ENCODE measurements at places on chromosomes 13 and 19.

- DNase-seq, result no peak
These were observed 119.8 kb downstream of the MIPEP start for GRCh38 chr13:23769401-23769800.

DNA sequence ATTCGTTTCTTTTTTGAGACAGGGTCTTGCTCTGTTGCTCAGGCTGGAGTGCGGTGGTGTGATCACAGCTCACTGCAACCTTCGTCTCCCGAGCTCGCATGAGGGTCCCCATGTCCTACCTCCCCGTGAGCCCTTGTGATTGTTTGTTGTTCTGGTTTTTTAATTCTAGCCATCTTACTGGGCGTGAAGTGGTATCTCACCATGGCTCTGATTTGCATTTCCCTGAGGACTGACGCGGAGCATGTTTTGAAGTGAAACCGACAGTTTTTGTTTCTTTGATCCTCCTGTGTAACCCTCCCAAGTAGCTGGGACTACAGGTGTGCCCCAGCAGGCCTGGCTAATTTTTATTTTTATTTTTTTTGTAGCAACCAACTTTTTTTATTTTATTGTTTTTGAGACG, 21.7 kb downstream of the GNG7 start:
- no peak for DNase-seq

GRCh38 chr19:17889609-17890214, 18.0 kb downstream of the SLC5A5 start:
- no peak for DNase-seq

- DNase-seq, result no peak
These were observed 147.3 kb downstream of the LHFPL6 start for GRCh38 chr13:39455521-39456175.

Measured in retinal pigment epithelial cell (primary cell).